ENCODE measurements at places on chromosomes 7 and 10.

DNA sequence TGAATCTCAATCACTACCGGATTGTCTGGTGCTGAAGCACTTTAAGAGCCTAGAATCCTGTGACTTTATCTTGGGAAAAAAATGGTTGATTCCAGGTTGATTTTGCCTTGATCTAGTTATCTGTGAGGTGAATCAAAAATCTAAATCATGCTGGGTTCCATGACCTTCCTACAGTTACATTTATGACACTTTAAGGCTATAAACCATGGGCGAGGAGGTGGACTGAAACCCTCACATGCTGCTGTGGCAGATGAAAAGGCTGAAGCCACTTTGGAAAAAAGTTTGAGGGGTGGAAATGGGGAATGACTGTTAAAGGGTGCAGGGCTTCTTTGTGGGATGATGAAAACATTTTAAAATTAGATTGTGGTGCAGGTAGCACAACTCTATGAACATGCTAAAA is 17.5 kb downstream of the SLC16A9 start:
- no peak for DNase-seq

GRCh38 chr7:157468221-157469111 is 131.7 kb downstream of the DNAJB6 start:
- DNase-seq, result no peak

DNA sequence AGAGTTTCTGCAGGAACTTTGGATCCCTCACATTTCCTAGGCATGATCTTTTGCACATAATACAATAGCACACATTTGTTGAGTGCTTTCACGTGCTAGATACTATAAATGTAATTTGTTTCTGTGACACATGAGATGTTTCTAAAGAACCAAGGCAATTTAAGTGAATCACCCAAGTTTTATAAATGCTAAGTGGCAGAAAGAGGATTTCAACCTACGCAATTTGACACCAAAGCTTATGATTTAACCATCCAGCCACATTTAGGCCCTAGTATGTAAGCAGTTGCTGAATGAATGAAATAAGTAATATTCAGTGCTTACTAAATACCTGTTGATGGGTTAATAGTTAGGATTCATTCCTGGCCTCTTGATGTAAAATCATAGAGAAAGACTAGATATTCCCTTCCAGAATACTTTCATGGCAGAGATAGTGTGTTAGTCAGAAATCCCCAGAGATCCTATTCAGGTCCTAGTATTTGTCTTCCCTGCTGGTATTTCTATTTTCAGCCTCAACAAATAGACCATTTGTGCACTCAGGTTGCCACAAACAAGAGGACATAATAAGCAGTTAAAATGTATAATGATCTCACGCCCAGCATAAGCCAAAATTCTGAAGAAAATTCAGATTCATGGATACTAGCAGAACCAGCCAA is 572.6 kb downstream of the IPMK start:
- no peak for DNase-seq

GRCh38 chr10:7853226-7853842 is 35.0 kb downstream of the TAF3 start:
- DNase-seq, result no peak

Measured in activated CD4-positive, alpha-beta T cell treated with anti-CD3 and anti-CD28 coated beads, Interleukin-10, Interleukin-2, amounts not matched to agents 100 ng/mL and 50 ng/mL, durations not matched to agents 16 hours and 8 hours (primary cell).